ENCODE measurements at places on chromosomes 12 and 14. TPM values are rescaled to one million over a fixed set of nuclear protein-coding genes. Genes with fewer than 3 reads are reported as not detected.

- no peak for ATAC-seq
Measured at GRCh38 chr12:117819160-117819559, 149.6 kb downstream of the KSR2 start.

- ATAC-seq: no peak
Measured at GRCh38 chr12:87059231-87059630, 803.0 kb upstream of the MGAT4C start.

KRT82 gene
- total RNA-seq: not detected

KLRC3 gene
- total RNA-seq: not detected

GCH1 gene
- total RNA-seq: 36.3 TPM

Measured in activated T-helper 17 cell treated with anti-CD3 and anti-CD28 coated beads, Interleukin-2, amount 50 U/mL, for 72 hours (primary cell).